ENCODE measurements at places on chromosomes 16 and 17.

DNA sequence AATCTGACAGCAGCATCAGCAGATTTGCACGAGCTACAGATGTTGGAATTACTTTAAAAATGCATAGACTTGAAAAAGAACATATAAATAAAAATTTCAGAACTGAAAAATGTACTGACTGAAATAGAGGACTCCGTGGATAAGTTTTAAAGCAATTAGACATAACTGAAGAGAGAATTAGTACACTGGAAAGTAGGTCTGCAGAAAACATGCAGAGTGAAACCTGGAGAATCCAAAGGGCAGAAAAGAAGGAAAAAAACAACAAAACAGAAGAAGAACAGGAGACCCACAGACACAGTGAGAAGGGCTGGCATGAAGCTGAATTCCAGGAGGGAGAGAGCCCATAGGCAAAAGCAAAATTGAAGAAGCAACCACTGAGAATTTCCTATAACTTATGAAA is 57.2 kb upstream of the ENPP7 start:
- no peak for DNase-seq

DNA sequence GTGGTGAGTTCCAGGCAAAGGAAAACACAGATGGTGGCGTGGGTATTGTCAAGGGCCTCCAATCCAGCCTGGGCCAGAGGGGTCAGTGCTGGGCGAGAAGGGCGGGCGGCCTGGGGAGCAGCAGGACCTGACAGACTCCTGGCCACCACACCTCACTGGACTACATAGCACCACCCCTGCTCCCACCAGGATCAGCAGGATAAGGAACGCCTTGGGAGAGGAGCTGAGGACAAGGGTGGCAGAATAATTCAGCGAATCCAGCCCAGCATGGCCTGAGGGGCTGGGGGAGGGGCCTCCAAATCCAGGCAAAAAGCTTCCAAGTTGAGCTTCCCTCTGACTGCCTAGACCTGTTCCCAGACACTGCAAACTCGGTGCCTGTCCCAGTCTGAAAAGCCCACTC is 6.5 kb downstream of the DLX4 start:
- DNase-seq, result no peak

- DNase-seq, result no peak
Observed at GRCh38 chr16:3594316-3595109, 16.9 kb downstream of the SLX4 start.

DNA sequence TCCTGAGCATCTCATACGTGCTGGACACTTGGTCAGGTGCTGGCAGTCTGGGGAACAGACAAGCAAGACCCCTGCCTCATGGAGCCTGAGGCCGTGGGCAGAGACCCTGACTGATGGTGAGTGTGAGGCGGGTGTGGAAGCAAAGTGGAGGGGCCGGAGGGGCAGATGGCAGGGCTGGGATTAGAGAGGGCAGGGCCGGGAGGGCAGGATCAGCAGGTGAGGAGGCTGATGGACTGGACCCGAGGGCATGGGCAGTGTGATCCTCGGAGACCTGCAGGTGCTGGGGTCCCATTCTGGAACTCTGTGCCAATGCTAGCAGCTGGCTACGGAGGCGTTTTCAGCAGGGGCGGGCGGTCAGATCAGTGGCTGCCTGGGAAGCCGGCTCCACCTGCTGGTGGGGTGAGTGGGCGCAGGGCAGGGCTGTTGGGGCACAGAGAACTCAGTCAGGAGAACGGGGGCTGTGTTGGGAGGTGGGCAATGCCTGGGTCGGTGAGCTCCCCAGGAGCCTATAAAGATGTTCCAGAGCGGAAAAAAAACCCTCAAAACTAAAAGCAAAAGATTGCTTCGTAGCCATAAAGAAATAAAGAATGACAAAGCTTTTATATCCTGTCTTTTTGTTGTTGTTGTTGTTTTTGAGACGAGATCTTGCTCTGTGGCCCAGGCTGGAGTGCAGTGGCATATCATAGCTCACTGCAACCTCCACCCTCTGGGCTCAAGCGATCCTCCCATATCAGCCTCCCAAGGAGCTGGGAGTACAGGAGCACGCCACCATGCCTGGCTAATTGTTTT is 8.9 kb upstream of the C16orf74 start:
- no peak for DNase-seq

DNA sequence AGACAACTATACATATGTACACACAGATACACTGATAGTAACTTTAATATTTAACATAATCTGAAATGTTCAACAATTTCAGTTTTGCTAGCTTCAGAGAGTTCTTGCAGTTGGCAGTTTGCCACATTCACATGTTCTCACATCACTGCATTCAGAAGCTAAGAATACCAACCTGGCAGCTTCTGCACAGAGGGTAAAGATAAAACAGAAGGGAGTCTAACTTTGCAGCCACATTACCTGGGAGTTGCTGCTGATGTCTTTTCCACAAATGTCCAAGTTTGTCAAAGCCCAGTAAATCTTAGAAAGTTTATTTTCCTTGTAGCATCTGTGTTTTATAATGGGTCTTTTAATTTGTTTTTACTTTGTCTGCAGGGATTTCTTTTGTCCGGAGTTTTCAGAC is 332.0 kb downstream of the BCAS3 start:
- no peak for DNase-seq
